Spinal cord (tissue), 10 donors: ENCODE measurements at places on chromosomes 4 and X.

GRCh38 chr4:137131201-137131600 is 401.1 kb downstream of the PCDH18 start:
- no peak for DNase-seq

GRCh38 chrX:49309401-49309981 is 6.0 kb downstream of the GAGE10 start:
- peak; percentile 38 for DNase-seq

- DNase-seq = no peak
Measured at GRCh38 chrX:102832661-102833060, 104.4 kb upstream of the RAB40AL start.

DNA sequence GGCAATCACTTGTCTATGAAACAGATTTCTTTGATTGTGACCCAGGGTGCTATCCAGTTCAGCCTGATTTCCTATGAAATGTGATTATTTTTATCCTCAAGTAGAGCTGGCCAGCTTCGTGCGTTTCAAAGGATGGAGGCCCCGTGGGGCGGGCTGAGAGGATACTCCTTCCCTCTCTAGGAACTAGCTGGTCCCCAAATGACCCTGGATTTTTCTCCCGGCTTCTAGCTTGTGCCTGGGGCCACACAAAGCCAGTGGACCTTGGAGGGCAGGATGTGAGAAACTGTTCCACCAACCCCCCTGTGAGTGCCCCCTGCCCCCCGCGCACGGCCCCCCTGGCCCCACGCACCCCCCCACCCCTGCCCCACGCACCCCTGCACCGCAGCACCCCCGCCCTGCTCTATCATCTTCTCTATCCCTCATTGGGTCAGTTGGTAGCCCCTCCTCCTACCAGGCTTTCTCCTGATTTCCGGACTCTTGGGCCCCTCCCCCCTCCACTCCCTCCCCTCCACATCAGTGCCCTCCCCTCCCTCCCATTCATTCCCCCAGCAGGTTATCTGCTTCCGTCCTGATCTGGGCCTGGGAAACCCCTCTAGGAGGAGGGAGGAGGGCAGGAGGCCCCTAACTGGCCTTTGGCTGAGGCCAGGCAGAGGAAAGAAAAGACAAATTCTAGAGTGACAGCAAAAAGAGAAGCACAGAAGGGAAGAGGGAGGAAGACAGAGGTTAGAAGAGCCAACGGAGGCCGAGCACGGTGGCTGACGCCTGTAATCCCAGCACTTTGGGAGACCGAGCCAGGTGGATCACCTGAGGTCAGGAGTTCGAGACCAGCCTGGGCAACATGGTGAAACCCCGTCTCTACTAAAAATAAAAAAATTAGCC is 3.3 kb downstream of the XPNPEP2 start:
- DNase-seq = no peak

DNA sequence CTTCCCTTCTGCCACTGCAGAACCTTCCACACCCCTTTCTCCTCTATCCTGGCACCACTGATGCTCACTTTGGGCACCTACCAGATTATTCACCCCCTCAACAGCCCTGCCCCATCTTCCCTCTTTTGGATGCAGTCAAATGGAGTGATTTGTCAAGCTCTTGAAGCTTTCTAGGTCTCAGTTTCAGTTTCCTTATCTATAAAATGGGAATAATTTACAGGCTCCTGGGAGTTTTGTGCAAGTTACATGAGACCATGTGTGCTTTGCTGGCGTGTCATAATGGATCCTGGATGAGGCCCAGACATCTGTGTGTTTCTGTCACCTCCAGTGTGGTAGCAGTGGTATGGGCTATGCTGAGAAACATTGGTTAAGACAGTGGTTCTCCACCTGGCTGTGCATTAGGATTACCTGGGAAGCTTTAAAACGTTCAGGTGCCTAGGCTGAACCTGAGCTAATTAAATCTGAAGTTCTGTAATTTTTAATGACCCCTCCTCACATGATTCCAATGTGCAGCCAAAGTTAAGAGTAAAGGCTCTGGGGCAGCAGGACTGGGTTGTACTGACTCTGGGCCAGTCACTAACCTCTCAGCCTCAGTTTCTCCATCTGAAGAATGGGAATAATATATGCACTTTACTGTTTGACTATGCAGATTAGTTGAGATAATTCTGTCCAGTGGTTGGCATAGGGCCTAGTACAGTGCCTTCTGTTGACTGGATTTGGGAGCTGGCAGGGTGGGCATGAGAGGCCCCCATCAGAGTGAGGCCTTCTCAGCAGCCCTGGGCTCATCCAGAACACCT is 6.8 kb upstream of the MGST2 start:
- no peak for DNase-seq

- no peak for DNase-seq
Measured at GRCh38 chrX:14079891-14080430, 50.3 kb upstream of the GEMIN8 start.

DNA sequence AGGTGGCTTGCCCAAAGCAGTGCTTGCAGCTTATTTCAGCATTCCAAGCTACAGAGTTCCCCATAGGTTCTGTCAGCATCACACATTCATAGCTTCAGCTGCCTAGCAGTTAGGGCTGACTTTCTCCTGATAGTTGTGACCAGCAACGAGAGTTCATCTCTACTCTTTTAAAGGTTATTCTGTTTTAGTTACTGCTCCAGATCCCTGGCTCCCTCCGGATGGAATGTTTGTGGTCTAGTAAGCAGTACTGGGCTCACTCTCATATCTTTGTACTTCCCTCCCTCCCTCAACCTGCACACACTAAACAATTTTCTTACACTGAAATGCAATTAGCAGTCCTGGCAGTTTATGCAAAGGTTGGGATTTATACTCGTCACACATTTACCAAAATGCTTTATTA is 43.9 kb downstream of the PTTG2 start:
- no peak for DNase-seq

GRCh38 chr4:88817740-88818139 is 120.1 kb upstream of the NAP1L5 start:
- no peak for DNase-seq

GRCh38 chr4:46946919-46947536 is 38.0 kb upstream of the COX7B2 start:
- no peak for DNase-seq
